ENCODE measurements at places on chromosomes 3 and 15. TPM values are rescaled to one million over a fixed set of nuclear protein-coding genes. Genes with fewer than 3 reads are reported as not detected.

DNA sequence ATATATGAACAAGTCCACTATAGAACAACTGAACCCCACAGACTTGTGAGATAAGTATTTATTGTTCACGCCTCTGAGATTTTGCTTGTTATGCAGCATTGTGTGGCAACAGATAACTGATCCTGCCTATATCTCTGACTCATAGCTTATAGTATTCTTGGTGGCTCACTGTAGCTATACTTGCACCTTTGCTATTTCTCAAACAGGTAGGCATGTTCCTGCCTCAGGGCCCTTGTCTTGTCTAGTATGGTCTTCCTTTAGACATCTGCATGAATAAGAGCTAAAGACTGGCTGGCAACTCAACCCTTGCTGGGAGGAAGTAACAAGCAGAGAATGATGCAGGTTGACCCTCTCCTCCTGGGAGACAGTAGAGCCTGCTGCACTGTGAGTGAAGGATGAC is 256.1 kb downstream of the CHST2 start:
- H3K27me3 ChIP-seq, result no peaks in the 10 kb centered on the region
- H3K36me3 ChIP-seq, result no peaks in the 10 kb centered on the region
- no peaks in the 10 kb centered on the region for H3K4me1 ChIP-seq
- H3K27ac ChIP-seq, result no peak overlapping the region

GRCh38 chr3:105274958-105275357 is 91.8 kb upstream of the ALCAM start:
- H3K27me3 ChIP-seq, result peaks cover 1% of the 10 kb centered on the region
- no peak overlapping the region for H3K4me3 ChIP-seq
- H3K4me1 ChIP-seq, result no peaks in the 10 kb centered on the region
- no peaks in the 10 kb centered on the region for H3K36me3 ChIP-seq
- no peak for DNase-seq
- H3K27ac ChIP-seq, result no peak overlapping the region

- H3K27ac ChIP-seq, result no peak overlapping the region
- no peak for DNase-seq
- H3K27me3 ChIP-seq, result no peaks in the 10 kb centered on the region
- no peak overlapping the region for H3K4me3 ChIP-seq
- H3K4me1 ChIP-seq, result peaks cover 23% of the 10 kb centered on the region
- peaks cover 21% of the 10 kb centered on the region for H3K36me3 ChIP-seq
Measured at GRCh38 chr3:177055605-177056571, 141.4 kb downstream of the TBL1XR1 start.

- no peaks in the 10 kb centered on the region for H3K27me3 ChIP-seq
- DNase-seq, result no peak
- peak overlapping the region; percentile 77 for H3K27ac ChIP-seq
- peaks cover 11% of the 10 kb centered on the region for H3K36me3 ChIP-seq
- no peak overlapping the region for H3K4me3 ChIP-seq
Measured at GRCh38 chr3:192831111-192831644, 86.5 kb downstream of the MB21D2 start.

- peaks cover 4% of the 10 kb centered on the region for H3K27me3 ChIP-seq
- no peak for DNase-seq
- H3K4me1 ChIP-seq, result peaks cover 5% of the 10 kb centered on the region
- H3K36me3 ChIP-seq, result no peaks in the 10 kb centered on the region
Measured at GRCh38 chr3:151925876-151926275, 52.4 kb downstream of the SUCNR1 start.

- H3K4me3 ChIP-seq, result no peak overlapping the region
- peaks cover 55% of the 10 kb centered on the region for H3K4me1 ChIP-seq
- no peak for DNase-seq
- H3K27ac ChIP-seq, result no peak overlapping the region
- no peaks in the 10 kb centered on the region for H3K27me3 ChIP-seq
- H3K36me3 ChIP-seq, result peaks cover 44% of the 10 kb centered on the region
Measured at GRCh38 chr3:136186344-136186743, 9.8 kb downstream of the MSL2 start.

DNA sequence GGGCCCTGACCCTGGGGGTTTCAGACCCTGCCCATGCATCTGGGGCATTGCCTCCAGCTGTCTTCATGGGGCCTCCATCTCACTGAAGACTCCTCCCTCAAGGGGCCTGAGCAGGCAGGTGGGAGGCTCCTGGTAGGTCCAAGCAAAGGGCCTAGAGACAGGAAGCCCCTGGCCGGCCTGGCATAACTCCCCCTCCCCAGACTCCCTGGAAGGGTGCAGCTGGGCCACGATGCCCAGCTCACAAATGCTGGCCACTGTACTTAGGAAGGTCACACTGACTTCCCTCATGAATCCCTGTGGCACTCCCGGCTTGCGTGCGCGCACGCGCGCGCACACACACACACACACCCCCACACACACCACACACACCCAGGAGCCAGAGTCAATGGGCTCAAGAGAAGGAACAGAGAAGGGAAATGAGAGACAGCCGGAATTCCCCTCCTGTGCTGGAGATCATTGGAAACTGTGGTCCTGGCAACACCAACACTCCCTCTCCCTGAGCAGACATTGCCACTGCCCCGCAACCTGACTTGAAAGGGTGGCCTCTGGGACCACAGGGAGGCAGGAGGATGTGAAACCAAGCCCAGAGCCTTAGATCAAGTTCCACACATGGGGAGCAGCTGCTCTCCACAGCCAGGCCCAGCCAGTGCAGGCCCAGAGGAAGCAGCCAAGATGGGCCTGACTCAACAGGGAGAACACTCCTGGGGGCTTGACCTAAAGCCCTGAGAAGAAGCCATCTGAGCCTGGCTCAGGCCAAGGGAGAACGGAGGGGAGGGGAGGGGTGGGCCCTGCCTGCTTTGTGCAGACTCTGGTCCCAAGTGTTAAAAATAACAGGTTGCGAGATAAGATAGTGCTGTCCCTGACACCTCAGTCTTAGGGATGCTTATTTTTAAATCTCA is 69.7 kb downstream of the SCN5A start:
- no peak overlapping the region for H3K4me3 ChIP-seq
- no peak overlapping the region for H3K27ac ChIP-seq
- no peaks in the 10 kb centered on the region for H3K36me3 ChIP-seq
- H3K27me3 ChIP-seq, result no peaks in the 10 kb centered on the region
- DNase-seq, result no peak

DNA sequence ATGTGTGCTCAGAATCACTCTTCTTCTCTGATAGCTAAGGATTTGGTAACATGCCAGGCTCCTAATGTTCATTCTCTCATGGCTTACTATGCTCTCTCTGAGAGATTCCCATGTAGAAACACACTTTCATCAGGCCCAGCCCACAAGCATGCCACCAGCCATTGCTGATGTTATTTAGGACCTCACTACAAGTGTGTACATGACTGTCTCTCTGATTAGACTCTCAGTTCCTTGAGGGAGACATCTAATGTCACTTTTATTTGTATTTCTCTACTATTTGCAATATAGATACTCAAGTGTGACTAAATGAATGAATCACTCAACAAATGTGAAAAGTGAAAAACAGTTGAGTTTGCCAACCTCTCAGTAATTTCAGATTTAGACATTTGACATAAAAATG is 84.3 kb upstream of the ARL6 start:
- H3K36me3 ChIP-seq, result no peaks in the 10 kb centered on the region
- no peak overlapping the region for H3K4me3 ChIP-seq
- H3K27ac ChIP-seq, result no peak overlapping the region
- peaks cover 2% of the 10 kb centered on the region for H3K27me3 ChIP-seq

DNA sequence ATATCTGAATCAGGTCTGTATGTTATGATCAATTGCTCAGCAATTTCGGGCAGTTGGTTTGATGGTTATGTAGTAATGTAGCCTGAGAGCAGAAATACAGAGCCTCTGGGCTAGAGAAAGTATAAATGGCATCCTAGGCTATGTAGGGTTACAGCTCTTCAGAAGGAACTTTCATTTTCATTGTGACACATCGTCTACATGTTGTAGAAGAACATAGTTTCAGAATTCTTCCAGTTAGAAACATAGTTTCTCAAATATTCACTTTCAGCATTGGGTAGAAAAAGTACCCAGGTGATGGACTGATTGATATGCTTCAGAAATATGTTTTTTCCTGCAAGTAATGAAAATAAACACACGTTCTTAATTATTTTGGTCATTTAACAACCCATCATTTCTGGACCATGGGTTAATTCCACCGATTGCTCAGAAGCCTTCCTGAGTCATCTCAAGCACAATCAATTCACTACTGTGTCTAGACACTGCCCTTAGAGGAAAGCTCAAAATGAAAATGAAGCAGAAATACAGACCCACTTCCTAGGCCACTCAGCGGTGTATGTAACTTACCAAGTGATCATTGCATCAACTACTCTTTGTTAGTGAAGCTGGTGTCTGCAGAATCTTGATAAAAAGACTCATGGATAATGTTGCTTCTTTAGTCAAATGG is 88.8 kb upstream of the TSEN2 start:
- peaks cover 27% of the 10 kb centered on the region for H3K36me3 ChIP-seq
- peak overlapping the region; percentile 75 for H3K27ac ChIP-seq
- peak overlapping the region; percentile 57 for H3K4me3 ChIP-seq
- H3K4me1 ChIP-seq, result peaks cover 21% of the 10 kb centered on the region

GRCh38 chr3:66419036-66419435 is 81.8 kb downstream of the LRIG1 start:
- H3K27ac ChIP-seq, result no peak overlapping the region
- H3K4me3 ChIP-seq, result no peak overlapping the region
- H3K36me3 ChIP-seq, result peaks cover 87% of the 10 kb centered on the region
- peaks cover 20% of the 10 kb centered on the region for H3K4me1 ChIP-seq
- no peaks in the 10 kb centered on the region for H3K27me3 ChIP-seq
- DNase-seq, result no peak

GRCh38 chr3:64650715-64651114 is 37.1 kb downstream of the ADAMTS9 start:
- H3K4me3 ChIP-seq, result no peak overlapping the region
- no peaks in the 10 kb centered on the region for H3K4me1 ChIP-seq
- DNase-seq, result no peak
- H3K36me3 ChIP-seq, result no peaks in the 10 kb centered on the region
- H3K27me3 ChIP-seq, result no peaks in the 10 kb centered on the region

DNA sequence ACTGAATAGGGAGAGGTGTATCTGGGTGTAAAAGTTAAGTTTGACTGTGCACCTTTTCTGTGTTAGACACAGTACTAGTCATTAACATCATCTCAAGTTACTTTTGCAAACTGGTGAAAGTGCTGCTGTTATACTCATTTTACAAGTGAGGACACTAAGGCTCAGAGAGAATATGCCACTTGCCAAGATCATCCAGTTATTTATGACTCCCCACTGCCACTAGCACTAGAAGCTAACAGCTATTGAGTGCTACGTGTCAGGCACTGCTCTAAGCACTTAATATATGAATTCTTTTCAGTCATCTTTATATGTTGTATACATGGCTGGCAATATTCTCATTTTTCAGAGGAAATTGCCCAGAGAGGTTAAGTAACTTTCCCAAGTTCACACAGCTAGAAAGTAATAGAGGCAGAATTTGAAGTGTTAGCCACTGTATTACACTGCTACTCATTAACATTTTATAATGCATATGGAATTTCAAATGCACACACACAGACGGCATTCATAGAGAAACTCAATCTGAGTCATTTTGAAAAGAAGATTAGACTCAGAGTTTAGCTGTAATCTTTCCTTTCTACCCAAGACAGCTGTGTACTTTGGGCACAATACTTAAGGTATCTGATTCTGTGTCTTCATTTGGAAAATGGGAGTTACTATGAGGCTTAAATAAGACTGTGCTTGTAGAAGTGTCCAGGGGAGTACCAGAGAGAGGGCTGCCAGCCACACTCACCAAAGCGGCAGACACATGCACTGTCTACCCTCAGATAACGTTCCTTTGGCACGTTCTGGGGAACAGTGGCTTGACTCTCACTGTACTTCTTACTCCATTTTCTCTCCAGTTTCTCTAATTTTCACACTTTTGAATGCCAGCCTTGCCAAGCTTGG is 1.3 kb upstream of the MASP1 start:
- H3K4me1 ChIP-seq, result no peaks in the 10 kb centered on the region
- peaks cover 45% of the 10 kb centered on the region for H3K27me3 ChIP-seq
- no peak for DNase-seq
- no peak overlapping the region for H3K4me3 ChIP-seq

DNA sequence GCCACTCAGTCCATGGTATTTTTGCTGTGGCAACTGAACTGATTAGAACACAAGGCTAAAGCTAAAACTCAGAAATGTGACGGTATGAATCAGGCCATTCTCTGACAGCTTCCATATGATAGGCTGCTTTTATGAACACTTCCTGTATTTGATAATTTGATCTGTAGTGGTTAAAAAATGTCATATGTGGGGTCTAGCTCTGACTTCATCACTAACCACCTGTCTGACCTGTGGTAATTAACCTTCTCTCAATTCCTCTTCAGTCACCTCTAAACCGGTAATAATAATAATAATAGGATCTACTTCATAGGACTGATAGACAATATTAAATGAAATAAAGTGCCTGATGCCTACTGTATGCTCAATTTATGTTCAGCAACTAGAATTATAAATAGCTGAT is 223.2 kb downstream of the MBNL1 start:
- H3K36me3 ChIP-seq, result no peaks in the 10 kb centered on the region
- peaks cover 11% of the 10 kb centered on the region for H3K27me3 ChIP-seq
- no peak overlapping the region for H3K4me3 ChIP-seq

- no peaks in the 10 kb centered on the region for H3K27me3 ChIP-seq
- H3K36me3 ChIP-seq, result peaks cover 22% of the 10 kb centered on the region
- H3K4me1 ChIP-seq, result peaks cover 17% of the 10 kb centered on the region
- peak overlapping the region; percentile 91 for H3K27ac ChIP-seq
- H3K4me3 ChIP-seq, result peak overlapping the region; percentile 83
Measured at GRCh38 chr3:128152419-128153155, 694 bp upstream of the EEFSEC start.

DNA sequence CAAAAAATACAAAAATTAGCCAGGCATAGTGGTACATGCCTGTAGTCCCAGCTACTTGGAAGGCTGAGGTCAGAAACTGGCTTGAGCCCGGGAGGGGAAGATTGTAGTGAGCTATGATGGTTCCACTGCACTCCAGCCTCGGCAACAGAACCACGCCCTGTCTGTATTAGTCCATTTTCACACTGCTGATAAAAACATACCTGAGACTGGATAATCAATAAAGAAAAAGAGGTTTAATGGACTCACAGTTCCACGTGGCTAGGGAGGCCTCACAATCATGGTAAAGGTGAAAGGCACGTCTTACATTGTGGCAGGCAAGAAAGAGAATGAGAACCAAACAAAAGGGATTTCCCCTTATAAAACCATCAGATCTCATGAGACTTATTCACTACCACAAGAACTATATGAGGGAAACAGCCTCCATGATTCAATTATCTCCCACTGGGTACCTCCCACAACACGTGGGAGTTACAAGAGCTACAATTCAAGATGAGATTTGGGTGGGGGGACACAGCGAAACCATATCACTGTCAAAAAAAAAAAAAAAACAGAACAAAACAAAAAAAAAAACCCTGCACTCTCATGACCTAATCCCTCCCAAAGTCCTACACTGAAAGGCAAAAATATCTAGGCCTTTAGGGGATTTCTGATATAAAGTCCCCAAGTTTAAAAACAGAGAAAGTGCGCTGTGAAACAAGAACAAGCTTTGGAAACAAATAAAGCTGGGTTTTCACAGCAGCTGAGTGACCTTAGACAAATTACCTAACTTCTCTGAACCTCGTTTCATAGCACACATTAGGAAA is 224.7 kb downstream of the IGSF11 start:
- H3K4me1 ChIP-seq, result no peaks in the 10 kb centered on the region
- H3K27ac ChIP-seq, result no peak overlapping the region
- H3K4me3 ChIP-seq, result no peak overlapping the region
- no peaks in the 10 kb centered on the region for H3K27me3 ChIP-seq

The SLC35G2 gene
- 7.3 TPM for total RNA-seq

The MEGF11 gene
- not detected for total RNA-seq

Measured in activated T-helper 2 cell treated with anti-CD3 and anti-CD28 coated beads, Interferon-gamma antibody, Interleukin-2, Interleukin-4, amounts not matched to agents 10 μg/mL and 5 μg/mL and 100 μg/mL, durations not matched to agents 14 hours and 24 hours and 36 hours (primary cell).